Upper lobe of right lung (tissue), 1 donor: ENCODE measurements at places on chromosomes 5 and 9.

DNA sequence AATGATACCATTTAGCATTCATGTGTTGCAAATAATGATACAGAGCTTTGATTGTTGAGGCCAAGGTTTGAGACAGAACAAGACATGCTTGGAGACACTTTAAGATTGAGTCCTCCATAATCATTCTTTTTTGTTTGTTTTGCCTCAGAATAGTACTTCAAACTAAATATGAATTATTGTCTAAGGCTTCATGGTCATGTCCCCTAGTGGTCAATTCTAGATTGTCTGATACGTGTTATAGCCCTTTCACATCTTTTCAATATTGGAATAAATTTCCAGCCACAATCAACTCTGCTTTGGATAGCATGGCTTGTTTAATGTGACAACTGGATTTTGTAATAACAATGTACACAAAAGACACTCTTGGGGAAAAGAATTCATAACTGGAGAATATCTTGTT lies 64.2 kb downstream of the PRLR start:
- no peak for DNase-seq

DNA sequence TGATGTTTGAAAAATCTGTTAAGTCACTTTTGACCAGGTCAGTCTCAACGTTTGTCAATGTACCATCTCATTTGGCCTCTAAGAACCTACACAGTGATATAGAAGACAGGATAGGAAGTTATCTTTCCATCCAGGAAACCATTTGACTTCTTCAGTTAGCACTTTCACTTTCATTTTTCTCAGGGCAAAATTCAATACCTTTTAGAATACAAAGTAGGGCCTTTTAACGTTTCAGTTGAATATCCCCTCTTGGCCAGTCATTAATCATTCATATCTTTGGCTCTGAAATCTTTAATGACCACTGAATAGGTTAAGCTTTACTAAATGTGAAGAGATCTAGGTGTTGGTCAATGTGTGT lies 101.1 kb upstream of the GNAQ start:
- no peak for DNase-seq

DNA sequence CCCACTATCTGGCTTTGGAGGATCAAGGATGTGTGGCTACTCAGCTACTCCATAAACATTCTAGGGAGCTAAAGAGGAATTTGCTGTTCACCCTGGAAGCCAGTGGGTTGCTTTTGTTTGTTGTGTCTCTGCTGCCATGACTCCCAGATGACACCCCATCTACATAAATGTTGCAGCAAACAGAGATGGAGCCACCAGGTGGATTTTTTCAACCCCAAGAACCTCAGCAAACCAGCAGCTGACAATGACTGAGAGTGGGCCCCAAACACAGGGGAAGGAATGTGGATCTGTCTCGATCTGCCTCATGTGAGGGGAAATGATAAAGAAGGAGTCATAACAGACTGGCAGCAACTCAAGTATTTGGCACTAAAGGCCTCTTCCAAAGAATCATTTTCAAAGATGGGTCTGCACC lies 132.7 kb upstream of the TNC start:
- no peak for DNase-seq

GRCh38 chr5:121976979-121977378 lies 15.2 kb downstream of the SRFBP1 start:
- no peak for DNase-seq

- no peak for DNase-seq
These were observed 8.5 kb downstream of the OR1N2 start for GRCh38 chr9:122561446-122561845.

- no peak for DNase-seq
These were observed 93.7 kb upstream of the IL6ST start for GRCh38 chr5:56088431-56088949.

- DNase-seq, result no peak
These were observed 987 bp downstream of the RAB24 start for GRCh38 chr5:177302354-177303110.

DNA sequence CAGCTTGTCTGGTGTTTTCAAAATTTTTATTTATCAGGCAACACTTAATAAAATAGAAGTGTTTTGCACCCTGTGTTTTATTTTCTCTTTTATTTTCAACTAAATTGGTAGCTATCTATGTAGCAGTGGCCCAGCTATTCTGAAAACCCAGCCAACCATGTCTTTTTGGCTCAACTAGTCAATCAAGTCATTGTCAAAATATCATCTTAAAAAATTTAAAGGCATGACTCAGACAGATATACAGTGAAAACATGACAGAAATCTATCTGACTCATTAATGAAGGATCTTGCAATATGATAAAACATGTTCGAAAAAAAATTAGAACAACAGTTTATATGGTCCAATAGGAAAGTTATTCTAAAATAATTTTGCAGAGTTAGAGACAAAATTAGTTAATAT lies 75.1 kb downstream of the HSD17B4 start:
- DNase-seq, result no peak

DNA sequence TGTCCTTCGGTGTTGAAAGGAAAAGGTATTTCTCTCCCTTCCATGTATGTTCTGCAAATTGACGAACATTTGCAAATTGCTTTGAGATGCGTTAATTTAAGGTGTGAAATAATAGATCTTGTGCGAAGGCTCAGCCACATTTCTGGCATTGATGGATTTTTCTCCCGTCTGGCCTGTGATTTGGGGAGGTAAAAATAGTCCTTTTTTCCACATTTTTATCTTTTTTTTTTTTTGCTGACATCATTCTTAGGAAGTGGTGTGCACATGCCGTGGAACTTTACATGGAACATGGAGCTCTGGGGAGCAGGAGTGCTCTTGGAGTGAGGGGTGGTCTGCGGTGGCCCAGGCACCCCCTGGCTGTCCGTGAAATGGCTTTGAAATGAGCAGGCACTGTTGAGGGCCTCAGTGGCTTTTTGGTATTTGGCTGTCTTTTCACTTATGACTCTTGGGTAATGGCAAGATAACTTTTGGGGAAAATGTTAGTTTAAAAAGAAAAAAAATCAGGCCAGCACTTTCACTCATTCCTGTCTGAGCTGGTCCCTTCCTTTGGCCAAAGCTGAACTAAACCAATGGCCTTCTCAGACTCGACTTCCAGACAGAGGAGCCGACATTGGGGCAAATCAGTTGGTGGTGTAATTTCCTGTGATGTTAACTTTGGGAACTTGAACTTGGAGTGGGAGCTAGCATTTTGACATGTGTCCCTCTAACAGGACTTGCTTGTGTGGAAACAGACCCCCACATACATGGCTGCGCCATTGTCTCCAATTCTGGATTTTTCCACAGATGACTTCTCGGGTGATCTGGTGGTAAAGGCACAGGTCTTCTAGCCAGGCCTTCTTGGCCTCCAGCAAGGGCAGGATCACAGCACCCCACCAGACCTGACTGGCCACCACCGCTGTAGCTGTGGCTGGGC lies 4.2 kb downstream of the NEK6 start:
- DNase-seq, result no peak

DNA sequence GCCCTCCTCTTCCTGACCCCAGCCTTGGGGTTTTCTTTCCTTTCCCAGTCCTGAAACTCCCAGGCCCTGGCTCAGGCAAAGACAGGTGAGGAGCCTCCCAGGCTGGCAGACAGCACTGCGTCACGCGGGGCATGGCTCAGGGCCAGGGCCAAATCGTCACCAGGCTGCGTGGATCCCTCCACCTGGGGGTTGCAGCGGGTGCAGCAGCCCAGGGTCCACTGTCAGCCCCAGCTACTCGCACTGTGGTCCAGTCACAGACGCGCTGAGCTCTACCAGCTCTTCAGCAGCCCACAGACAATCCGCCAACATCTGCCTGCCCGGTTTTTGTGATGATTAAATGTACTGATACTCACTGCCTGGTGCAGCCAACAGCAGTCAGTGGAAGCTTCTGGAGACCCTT lies 12.1 kb downstream of the FAM78A start:
- no peak for DNase-seq

- no peak for DNase-seq
These were observed 299.1 kb upstream of the PANK3 start for GRCh38 chr5:168878135-168878745.
